ENCODE measurements at places on chromosomes 12 and 14.
A peak's percentile ranks its signal among the peaks of the same experiment; 100 is the strongest.

- DNase-seq, result no peak
Measured at GRCh38 chr12:66232263-66232662, 43.2 kb downstream of the IRAK3 start.

GRCh38 chr12:74021937-74022336 lies 515.7 kb upstream of the ATXN7L3B start:
- DNase-seq, result peak; percentile 42

GRCh38 chr12:114917307-114917706 lies 233.3 kb upstream of the TBX3 start:
- no peak for DNase-seq

DNA sequence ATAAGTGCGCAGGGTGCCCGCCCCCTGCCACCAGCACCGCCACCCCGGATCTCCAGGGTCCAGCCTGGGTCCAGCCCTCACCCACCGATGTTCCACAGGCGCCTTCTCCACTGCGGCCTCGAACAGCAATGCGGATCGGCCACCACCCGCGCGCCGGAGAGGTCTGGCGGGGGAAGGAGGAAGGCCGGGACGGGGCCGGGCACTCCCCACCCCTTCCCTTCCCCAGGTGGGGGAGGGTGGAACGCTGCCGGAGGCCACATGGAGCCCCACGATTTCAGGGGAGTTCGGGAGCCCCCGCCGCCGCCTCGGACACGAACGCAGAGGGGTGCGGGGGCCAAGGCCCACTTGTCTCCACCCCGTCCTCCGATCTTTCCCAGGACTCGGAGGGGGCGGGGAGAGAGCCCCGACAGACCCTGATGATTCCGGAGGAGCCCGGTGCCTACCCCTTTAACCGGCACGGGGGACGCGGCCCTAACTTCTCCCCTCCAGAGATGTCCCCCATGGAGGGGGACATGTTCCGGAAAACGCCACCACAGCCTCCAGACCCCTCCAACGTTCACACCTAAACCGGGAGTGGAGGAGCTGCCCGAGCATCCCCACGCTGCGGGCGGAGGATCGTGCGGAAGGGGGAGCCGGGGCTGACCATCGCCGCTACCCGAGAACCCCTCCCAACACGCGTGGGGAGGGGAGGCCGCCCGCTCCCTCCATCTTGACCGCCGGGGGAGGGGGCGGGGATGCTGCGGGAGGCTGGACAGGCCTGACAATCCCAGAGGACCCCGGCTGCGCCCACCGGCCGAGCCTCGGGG lies 1.1 kb downstream of the ATXN2 start:
- DNase-seq, result no peak

DNA sequence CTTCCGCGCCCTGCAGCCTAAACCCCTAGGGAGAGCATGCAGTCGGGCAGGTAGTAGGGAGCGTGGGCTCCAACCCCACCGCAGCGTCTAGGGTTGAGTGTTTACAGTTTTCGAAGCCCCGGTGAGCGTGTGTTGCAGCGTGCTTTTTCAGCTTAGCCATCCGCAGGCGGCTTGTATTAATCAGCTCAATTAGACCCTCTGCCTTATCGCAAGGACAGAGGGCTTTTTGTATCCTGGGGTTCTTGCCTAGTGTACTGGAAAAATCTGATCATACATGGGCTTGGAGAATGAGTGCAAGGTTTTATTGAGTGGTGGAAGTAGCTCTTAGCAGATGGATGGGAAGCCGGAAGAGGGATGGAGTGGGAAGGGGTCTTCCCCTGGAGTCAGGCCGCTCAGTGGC lies 44.4 kb upstream of the GNG2 start:
- DNase-seq, result no peak

DNA sequence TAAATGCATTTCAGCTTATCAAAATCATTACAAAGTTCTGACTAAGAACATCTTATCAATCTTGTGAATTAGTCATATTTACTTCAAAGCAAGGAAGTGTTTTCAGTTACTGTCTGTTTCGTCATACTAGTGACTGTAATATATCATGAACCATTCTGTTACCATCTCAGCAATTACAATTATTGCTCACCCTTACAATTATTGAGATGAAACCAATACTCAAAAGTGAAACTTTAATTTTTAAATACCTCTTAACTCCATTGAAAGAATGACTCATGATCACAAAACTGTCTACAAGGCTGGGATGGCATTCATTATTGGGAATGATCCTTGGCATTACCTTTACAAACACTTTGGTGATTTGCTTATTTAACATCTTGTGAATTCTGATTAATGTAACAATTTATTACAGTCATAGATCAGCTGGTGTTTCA lies 90.3 kb downstream of the RPS6KA5 start:
- DNase-seq, result no peak

DNA sequence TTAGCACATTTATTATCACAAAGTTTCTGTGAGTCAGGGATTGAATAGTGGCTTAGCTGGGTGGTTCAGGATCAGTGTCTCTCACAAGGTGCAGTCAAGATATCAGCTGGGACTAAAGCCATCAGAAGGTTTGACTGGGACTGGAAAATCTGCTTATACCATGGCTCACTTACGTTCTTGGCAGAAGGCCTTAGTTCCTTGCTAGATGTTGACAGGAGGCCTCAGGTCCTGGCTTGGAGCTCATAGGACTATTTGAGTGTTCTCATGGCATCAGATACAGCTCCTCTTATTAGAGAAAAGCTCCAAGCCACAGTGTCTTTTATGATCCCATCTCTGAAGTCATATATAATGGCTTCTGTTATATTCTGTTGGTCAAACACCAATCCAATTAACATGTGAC lies 127.3 kb downstream of the SLC6A15 start:
- no peak for DNase-seq

DNA sequence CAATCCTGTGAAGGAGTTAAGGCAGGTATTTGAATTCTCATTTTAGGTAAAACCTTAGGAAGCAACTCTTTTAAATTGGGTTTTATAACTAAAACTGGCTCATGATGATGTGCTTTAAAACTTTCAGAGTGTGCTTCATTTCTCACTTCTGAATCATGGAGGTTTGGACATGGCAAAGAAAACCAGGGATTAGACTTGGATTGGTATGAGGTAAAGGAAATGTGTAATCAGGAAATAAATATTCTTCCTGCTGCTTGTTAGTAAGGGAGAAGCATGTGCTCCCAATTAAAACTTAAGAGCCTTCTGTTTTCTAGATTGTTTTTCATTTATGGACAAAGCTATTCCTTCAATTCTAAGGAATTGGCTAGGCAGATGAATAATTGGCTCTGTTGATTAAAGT lies 57.4 kb downstream of the FBXO33 start:
- no peak for DNase-seq

DNA sequence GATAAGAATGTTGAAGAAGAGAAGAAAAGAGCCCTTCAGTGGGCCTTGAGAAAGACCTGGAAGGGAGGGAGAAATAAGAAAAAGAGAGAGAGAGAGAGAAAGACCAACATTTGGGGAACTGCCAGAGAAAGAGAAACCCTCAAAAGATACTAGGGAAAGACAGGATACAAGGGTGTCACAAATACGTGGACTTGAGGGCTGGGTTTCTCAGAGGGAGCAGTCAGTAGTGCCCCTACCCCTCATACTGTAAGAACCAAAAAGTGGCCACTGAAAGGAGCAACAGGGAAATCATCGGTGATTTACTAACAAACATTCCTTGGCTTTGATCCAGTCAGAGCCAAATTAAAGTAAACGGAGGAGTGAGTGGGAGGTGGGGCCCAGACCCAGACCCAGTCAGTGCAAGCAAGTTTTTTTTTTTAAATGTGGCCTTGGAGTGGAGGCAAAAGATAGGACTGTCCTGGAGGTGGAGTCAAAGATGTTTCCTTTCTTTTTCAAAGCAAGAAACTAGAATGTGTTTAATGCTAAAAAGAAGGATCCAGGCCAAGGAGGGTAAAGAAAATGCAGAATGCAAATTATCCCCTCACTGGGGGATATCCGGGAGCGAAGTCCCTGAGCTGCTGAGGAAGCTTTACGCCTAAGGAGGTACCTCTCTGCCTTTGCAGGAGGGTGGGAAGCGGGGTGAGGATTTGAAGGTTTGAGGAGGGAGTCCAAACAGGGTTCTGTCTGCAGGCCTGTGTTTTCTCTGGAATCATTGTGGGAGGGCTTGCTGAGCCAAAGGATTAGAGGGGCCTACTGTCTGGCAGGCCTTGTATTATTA lies 143.5 kb upstream of the AMIGO2 start:
- DNase-seq, result no peak

DNA sequence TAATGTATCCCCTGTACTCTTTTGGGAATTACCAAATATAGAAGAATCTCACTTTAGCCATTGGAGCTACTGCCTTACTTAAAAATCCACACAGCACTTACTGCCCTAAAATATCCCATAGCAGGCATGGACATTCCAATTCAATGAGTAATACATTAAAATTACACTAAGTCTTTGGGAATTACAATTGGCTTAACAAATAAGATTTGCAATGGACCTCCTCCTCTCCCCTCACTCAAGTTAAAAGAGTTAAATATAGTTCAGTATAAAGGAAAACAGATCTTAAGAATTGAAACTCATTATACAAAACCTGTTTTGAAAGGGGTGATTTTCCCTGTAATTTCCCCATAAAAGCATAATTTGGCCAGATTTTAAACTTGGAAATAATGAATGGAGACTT lies 477.1 kb downstream of the SLC16A7 start:
- no peak for DNase-seq

DNA sequence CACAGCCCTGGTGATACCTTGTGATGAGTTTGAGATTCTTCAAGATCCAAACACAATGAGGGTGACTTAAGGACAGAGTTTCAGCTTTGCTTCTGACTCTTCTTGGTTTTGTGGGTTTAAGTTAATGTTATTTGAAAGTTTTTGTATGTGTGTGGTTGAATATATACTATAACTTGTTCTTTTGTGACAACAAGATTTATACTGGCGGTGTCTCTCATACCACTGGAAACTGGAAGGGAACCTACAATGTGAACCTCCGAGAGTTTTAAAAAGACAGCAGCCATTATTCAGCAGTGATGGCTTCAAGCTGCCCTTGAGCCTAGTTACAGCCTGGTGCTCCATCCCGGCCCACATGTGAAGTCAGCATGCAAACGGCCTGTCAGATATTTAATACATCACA lies 87.9 kb upstream of the IGF1 start:
- no peak for DNase-seq

GRCh38 chr12:69442894-69443293 lies 27.3 kb upstream of the FRS2 start:
- DNase-seq, result peak; percentile 24

DNA sequence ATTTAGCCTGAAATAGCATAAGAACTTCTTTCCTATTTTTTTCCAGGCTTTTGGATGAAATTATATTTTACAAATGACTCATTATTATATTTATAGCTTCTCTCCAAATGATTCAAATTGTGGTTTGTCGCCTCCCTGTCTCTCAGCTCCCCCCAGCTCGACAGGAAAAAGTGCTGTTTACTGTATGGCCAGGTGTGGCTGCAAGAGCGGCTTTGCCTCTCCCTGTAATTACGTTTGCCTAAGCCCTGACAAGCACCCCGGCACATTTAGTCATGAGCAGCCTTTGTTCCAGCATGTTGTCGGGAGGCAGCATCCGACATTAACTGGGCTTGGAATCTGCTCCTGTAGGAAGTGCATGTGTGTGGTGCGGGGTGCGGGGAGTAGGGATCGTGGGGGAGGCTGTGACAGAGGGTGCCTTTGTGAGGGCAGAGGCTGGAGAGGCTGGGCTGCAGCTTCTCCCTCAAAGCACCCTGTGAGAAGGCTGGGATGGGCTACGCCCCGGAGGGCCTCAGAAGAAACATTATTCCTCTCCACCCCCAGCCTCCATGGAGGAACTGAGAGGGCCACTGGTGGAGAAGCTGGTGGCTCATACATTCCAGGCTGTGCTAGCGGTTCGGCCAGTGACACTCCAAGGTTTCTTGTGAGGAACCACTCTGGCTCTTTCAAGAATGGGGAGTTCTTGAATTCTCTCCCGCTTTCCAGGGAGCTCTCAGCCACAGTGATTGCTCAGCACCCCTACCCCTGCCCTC lies 42.1 kb upstream of the CTDSP2 start:
- DNase-seq, result no peak

DNA sequence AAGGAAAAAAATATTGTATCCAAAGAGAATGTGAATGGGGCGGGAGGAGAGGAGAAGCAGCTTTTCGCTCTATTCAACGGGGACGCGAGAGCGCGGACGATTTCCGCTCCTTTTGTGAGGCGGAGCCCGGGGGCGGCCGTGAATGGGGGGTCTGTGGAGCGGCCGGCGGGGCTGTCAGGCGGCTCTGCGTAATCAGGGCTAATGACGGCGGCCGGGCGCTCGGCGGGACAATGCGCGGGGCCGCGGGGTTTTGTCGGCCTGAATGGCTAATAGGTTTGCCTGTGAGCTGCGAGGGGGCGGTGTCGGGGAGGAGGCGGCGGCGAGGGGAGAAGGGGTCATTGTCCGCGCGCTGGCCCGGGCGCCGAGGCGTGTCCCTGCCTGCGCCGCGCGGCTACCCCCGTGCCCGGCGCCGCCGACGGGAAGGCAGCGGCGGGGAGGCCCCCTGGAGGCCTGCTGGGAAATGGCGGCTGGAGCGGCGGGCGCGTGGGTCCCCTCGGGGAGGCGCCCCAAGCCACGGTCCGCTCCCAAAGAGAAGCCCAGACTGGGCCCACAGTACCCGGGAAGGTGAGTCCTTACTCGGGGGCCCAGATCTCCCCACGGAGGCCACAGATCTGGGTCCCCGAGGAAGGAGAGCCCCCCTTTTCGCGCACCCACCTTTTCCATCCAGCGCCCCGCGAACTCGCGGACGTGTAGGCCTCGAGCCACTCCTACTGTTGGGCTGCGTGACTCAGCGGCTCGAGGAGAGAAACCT lies 6.0 kb downstream of the SIX6 start:
- no peak for DNase-seq

- DNase-seq, result no peak
Measured at GRCh38 chr12:30719060-30719459, 23.4 kb upstream of the IPO8 start.

- DNase-seq, result no peak
Measured at GRCh38 chr12:84696908-84697540, 215.6 kb downstream of the SLC6A15 start.

GRCh38 chr14:21093769-21094681 lies 4.4 kb downstream of the ZNF219 start:
- no peak for DNase-seq

DNA sequence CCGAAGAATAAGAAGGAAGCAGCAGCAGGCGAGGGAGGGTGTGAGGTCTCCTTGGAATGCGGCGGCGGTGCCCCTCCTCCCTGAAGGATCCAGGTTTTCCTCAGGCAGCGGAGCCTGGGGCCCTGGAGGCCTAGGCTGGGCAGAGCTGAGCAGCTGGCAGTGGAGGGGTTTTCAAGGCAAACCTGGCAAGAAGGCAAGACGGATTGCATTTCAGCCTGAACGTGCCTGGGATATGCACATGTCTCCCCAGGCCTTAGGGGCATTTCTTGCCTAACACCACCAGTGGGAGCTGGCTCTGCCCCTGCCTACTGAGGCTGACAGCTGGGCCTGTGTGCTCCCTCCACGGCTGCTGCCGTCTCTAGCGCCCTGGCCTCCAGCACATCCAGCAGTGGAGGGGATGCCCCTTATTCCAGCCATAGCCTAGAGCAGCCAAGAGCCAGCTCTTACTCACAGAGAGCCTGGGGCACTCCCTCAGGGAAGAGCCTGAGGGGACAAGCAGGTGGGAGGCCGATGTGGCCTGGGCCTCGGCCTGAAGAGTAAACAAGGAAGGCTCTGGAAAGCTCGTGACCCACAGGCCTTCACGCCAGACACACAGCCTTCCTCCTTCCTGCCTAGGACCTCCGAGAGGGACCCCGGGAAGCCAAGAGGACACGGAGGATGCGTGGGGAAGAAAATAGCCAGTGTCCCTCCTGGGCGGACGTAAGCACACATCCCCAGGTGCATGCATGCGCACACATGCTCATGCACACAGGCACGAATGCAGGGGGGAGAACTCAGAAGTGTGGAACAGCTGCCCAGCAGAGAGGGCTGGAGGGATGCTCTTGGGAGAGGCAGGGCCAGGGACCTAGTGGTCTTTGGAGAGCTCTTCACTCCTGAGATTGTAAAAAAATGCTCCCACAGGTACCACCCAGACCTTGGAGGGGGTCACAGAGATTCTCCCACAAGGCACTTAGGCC lies 23.0 kb upstream of the EIF2B2 start:
- no peak for DNase-seq
